ENCODE measurements at places on chromosomes 7 and 10.

DNA sequence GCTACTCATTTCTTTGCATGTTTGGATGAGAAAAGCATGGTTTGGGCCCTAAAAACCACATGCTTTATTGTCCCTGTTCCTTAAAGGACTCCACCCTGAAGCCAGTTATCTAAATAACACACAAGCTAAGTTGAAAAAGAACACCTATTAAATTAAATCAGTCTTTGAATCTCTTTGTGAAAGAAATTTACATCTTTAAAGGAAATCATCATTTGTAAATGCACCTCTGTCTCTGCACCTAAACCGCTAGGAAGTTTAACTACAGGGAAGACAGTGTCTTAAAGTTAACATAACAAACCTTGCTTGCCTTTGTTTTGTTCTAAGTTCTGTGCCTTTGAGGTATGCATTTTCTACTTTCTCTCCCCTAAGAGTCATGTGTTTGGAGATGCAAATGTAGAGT, 52.6 kb downstream of the HTR7 start:
- DNase-seq: no peak

DNA sequence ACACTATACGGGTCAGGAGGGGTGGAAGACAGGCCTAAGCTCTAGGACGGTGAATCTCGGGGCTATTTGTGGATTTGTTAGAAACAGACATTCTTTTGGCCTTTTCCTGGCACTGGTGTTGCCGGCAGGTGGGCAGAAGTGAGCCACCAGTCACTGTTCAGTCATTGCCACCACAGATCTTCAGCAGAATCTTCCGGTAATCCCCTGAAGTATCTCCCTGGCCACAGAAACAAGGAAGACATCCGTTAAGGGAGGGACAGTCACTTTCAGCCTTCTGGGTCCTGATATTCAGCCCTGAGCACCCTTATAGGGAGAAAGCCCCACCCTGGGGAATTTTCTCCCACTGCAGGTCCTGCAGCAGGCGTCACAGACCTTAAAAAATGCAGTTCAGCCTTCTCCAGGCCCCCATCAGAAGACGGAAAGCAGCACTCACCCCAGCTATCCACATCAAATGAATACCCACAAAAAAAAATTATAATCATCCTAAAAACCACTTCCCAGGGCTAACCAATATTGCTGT, 23.2 kb downstream of the PLAC9 start:
- no peak for DNase-seq

GRCh38 chr7:24130631-24131030, 153.4 kb upstream of the NPY start:
- no peak for DNase-seq

- no peak for DNase-seq
These were observed 20.0 kb downstream of the ZNF438 start for GRCh38 chr10:31011665-31012022.

DNA sequence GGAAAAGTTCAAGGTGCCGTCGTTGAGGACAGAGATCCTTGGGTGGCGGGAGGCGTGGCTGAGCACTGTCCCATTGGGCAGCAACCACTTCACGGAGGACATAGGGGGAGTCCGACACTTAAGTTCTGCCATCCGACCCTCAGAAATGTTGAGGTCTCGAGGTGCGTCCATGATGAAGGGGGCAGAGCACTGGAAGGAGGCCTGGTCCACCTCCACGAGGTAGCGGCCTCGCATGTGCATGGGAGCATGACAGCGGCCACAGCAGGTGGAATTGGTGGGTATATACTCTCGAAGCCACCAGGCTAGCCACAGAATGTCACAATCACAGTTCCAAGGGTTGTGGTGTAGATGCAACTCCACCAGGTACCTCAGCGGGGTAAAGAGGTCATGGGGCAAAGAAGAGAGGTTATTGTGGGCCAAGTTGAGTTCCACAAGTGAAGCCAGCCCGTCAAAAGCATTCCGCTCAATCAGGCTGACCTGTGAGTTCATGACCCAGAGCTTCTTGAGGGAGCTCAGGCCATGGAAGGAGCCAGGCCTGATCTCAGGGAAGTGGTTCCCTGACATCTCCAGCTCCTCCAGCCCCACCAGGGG, 1.7 kb downstream of the LRRC4 start:
- no peak for DNase-seq

DNA sequence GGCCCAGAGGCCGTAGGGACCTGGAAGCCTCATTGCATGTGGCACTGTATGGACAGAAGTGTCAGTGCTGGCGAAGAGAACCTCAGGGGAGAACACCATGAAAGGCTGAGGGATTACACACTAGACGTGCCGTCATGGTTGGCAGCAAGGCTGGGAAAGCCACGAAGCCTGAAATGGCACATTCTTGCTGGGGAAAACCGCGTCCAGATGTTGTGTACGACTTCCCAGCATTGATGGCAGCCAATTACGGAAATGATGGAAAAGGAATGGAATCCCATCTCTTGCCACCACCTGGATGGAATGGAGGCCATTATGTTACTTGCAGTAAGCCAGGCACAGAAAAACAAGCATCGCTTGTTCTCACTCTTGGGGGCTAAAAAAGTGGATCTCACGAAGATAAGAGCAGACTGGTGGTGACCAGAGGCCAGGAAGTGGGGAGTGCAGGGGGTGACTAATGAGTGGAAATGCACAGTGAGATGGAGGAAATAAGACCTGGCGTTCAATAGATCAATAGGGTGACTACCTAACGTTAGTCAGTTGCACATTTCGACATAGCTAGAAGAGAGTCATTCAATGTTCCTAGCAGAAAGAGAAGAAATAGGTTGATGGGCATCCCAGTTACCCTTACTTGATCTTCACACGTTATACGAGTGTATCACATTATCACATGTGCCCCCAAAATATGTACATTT, 14.6 kb upstream of the PWWP2B start:
- no peak for DNase-seq

DNA sequence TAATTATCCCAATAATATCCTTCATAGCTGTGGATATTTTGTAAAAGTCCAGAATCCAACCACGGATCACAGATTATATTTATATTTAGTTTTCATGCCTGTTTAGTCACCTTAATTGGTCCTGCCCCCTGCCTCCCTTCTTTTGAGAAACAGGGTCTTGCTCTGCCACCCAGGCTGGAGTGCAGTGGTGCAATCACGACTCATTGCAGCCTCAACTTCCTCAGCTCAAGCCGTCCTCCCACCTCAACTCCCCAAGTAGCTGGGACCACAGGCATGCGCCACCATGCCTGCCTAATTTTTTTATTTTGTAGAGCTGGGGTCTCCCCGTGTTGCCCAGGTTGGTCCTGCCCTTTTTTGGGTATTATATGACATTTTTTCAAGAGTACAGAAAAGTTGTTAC, 129.4 kb downstream of the KAT6B start:
- DNase-seq: no peak

GRCh38 chr10:106395041-106395749, 769.3 kb downstream of the SORCS1 start:
- no peak for DNase-seq

- DNase-seq: no peak
These were observed 48.2 kb downstream of the SMURF1 start for GRCh38 chr7:99095698-99096097.

DNA sequence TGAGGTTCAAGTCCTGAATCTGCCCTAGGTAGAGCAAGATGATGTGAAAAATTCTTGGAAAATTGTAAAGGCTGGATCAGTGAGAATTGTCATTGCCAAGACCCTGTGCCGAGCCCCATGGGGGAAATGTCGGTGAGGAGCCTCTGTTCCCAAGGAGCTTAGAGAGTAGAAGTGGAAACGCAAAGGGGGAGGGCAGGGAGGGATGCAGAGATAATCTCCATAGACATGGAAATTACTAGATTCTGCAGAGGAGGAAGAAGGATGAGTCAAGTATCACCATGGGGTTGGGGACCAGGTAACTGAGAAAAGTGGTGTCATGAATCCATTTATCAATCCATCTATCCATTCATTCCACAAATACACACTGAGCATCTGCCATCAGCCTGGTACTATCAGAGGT, 26.0 kb downstream of the DUSP5 start:
- DNase-seq: no peak

DNA sequence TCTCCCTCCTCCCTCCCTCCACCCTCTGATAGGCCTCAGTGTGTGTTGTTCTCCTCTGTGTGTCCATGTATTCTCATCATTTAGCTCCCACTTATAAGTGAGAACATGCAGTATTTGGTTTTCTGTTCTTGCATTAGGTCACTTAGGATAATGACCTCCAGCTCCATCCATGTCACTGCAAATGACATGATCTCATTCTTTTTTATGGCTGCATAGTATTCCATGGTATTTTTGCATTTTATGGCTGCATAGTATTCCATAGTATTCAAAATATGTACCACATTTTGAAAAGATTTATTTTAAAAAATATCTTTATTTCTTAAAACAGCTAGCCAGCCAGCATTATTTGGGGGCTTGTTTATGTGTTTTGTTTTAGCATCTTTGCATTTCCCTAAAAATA, 275.6 kb downstream of the SFMBT2 start:
- no peak for DNase-seq

DNA sequence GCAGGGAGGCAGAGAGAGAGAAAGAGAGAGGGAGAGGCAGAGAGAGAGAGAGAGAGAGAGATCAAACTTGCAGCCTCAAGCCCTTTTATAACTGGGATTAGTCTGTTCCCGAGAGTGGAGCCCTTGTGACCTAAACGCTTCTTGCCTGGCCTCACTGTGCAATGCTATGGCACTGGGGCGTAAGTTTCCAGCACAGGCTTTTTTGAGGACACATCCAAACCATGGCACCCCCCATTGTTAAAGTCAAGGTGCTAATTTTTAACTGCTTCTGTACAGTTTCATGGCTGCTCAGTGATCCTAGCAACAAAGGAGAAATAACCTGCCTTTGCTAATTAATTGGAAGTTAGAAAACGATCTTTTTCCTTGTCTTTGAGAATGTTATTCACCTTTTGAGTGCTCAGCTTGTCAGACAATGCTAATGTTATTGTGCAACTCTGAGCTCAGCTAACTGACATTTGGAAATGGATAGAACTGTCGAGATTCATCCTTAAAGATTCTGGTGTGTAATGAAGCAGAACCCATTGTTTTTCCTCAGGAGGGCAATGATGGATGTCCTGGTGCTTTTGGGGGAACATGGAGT, 268.4 kb downstream of the GLRX3 start:
- DNase-seq: no peak

- no peak for DNase-seq
These were observed 28.6 kb downstream of the SORBS1 start for GRCh38 chr10:95532536-95532935.

GRCh38 chr7:23385140-23385539, 85.2 kb downstream of the IGF2BP3 start:
- no peak for DNase-seq

DNA sequence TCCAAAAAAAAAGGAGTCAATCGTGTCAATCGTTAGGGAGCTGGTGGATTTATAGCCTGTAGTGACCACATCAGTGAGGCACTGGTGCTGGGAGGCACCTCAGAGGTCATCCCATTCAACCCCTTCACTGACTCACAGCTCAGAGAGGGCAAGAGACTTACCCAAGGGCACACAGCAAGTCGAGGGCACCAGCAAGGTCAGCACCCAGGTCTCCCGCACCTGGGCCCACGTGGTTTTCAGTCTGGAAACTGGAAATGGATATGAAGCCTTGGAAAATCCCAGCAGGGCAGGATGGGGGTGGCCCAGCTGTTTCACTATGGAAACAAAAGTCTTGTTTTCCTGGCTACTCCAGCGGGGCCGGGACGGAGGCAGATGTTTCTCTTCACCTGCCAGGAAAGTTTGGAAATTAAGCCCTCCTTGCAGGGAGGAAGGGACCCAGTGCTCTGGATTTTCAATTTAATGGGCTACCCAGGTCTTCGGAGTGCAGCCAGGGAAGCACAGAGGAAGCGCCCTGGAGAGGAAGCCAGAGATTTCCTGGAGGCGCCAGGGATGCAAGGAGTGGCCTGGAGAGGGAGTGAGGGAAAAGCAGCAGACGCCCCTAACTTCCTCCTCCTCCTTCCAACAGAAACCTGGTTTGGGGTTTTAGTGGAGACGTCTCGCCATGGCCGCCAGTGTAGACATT, 157.2 kb upstream of the TNRC18 start:
- no peak for DNase-seq

- no peak for DNase-seq
These were observed 27.2 kb downstream of the EZH2 start for GRCh38 chr7:148856891-148857290.

DNA sequence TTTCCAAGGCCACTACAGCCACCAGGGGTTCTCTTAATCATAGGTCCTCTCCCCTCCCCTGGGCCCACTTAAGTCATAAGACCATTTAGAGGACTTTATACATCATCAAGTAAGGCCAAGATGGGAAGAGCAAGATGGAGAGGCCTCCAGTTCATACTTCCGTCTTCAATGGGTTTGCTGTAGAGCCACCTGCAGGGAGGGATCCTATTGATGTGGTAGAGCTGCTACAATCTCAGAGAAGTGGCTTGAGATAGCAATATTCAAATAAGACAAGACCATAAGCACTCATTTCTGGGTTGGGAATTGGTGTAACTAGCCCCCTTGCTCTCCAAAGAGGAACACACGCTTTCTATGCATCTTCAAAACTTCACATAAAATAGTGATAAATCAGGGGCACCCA, 214.2 kb downstream of the PLXNA4 start:
- no peak for DNase-seq

GRCh38 chr7:12635830-12636229, 51.6 kb upstream of the ARL4A start:
- no peak for DNase-seq

DNA sequence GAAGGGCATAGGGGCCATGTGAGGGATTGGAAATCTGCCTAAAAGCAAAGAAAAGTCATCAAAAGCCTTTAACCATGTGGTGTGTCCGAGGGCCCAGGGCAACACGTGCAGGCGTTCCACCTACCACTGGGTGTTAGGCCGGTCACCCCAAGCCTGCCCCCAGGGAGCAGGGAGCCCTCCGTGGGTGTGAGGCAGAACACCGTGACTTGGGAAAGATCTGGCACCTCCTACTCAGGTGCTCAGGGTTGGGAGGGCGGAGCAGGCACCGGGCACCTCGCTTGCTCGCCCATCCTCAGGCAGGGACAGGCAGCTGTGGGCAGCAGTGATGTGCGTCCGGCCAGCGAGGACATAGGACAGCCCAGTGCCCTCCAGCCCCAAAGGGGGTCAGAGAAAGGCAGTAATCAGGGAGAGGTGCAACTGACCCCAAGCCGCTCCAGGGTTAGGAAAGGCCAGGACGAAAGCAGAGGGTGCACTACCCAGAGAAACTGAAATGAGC, 80.7 kb upstream of the CHST15 start:
- DNase-seq: no peak

GRCh38 chr10:65194555-65194954, 1673.4 kb downstream of the REEP3 start:
- DNase-seq: no peak

- DNase-seq: no peak
These were observed 68.0 kb upstream of the PPP1R3C start for GRCh38 chr10:91700788-91701444.

Measured in NCI-H748 treated with DMSO at 0.1 percent for 48 hours (cell line).